ENCODE measurements at places on chromosomes 11 and 22.

GRCh38 chr11:62132191-62132590 is 8.4 kb downstream of the INCENP start:
- no peak for DNase-seq

GRCh38 chr11:130629039-130629438 is 180.6 kb downstream of the ADAMTS15 start:
- no peak for DNase-seq

- no peak for DNase-seq
Measured at GRCh38 chr11:134541355-134541754, 129.3 kb upstream of the B3GAT1 start.

- no peak for DNase-seq
Measured at GRCh38 chr22:24400726-24401596, 26.4 kb upstream of the ADORA2A start.

GRCh38 chr22:19905347-19906276 is 36.0 kb upstream of the COMT start:
- DNase-seq, result no peak

DNA sequence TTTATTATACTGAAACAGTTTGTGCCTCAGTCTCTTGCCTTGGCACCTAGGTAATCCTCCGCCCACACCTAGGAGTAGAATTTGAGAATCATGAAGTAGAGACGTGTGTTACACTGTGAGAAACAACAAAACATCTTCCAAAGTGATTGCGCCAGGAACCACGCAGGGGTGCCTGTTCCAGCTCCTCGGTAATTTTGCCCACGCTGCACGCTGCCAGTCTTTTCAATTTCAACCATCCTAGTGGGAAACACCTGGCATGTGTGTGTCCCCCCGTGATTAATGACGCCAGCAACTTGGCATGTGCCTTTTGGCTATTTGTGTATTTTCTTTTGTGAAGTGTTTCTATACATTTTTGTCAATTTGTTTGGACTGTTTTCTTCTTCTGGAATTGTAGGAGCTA is 919.1 kb downstream of the BRD1 start:
- no peak for DNase-seq

GRCh38 chr11:119376197-119376847 is 5.2 kb downstream of the USP2 start:
- peak; percentile 2 for DNase-seq

DNA sequence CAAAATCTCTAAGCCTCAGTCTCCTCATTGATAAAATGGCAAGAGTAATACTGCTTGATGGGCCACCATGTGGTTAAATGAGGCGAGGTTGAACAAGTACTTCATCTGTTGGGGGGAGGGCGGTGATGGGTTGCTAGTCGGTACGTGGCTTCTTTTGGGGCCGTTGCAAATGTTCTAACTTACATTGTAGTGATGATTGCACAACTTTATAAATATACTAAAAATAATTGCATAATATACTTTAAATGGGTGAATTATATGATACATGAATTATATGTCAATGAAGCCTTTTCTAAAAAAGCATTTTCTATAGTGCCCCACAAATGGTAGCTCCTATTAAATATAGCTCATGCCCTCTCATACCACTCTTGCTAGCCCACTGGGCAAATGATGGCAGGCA is 6.5 kb downstream of the MS4A8 start:
- no peak for DNase-seq

- no peak for DNase-seq
Measured at GRCh38 chr11:113448316-113448677, 26.9 kb downstream of the DRD2 start.

DNA sequence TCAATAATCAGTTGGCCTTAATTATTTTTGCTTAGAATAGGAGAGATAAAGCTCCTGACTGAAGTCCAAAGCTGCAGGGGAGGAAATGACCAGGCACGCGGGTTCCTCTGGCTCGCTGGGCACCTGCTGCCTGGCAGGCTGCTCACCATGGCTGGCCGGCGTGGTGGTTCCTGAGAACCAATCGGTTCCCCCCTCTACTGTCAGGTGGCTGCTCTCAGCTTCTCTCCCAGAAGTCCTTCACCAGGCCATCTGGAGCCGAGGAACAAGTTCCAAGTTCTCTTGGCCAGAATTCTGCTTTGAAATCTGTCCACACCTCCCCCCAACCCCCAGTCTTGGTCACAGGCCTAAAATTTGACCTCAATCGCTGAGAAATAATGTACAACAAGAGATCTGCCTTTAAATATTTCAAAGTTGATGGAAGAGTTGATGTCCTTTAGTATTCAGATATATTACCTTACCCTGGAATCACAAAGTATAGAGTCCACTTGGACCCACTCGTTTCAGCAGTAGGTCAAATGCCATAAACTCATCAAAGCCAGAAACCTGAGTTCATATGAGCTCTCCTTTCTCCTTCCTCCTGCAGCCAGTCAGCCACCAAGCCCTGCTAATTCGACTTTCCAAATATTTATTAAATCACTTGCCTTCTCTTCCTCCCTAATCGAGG is 25.2 kb downstream of the EXPH5 start:
- DNase-seq, result no peak

- DNase-seq, result no peak
Measured at GRCh38 chr11:106159836-106160235, 82.4 kb downstream of the AASDHPPT start.

- DNase-seq, result peak; percentile 9
Measured at GRCh38 chr11:64060861-64061444, 25.2 kb downstream of the FLRT1 start.

GRCh38 chr11:118090545-118091162 is 3.9 kb upstream of the SMIM35 start:
- DNase-seq, result no peak

- no peak for DNase-seq
Measured at GRCh38 chr11:110903830-110904229, 191.6 kb upstream of the ARHGAP20 start.

GRCh38 chr11:79439886-79440570 is 802 bp downstream of the TENM4 start:
- peak; percentile 34 for DNase-seq

DNA sequence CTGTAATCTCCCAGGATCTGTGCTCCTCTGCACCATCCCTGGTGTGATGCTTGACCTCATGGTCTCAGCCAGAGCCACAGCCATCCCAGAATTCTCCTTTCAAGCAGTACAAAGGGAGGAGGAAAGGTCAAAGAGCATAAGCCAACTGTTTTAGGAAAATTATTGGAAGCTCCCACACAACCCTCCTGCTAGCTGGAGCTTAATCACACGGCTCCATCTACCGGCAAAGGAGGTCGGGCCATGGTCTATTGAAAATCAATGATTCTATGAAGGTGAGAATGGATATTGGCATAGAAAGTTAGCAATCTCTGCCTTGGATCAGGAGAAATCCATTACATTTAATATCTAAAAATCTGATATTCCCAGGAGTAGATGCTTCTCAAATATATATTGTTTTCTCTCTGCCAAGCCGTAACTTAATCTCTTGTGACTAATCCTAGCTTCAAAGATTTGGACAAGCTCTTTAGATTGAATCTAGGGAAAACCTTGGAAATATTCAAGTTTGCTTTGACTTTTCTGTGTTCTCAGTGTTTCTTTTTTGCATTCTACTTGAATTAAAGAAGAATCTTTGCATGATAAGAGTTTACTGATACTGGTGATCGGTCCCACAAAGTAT is 259.6 kb downstream of the NTM start:
- DNase-seq, result no peak

GRCh38 chr22:31800065-31800464 is 46.2 kb downstream of the DEPDC5 start:
- DNase-seq, result no peak

GRCh38 chr11:48008951-48009270 is 28.6 kb downstream of the PTPRJ start:
- DNase-seq, result no peak

DNA sequence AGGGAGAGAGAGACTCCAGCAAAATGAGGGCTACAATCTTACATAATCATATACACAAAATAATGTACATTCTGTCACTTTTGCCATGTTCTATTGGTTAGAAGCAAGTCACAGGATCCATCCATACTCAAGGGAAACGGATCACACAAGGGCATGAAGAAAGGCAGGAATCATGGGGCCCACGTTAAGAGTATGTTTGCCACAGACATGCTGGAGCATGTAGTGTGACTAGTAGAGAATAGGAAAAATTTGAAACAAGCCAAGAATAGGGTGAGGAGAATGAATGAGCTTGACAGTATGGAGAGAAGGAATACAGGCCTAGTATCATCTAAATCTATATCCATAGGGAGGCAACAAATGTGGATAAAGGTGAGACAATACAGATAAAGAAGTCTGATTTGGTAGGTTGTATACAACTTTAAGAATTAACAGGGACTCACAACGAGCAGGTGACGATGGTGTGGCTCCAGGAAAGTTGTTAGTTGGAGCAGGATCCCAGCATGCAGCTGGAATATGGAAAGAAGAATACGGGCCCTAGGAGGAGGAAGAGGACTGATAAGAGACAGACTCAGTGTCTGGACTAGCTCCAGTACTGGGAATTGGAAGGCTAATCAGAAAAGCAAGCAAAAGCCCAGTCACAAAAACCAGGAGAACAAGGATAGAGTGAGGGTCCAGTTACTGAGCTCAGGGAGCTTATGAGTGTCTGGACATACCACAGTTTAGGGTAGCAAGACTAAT is 301.7 kb upstream of the PITPNB start:
- no peak for DNase-seq

DNA sequence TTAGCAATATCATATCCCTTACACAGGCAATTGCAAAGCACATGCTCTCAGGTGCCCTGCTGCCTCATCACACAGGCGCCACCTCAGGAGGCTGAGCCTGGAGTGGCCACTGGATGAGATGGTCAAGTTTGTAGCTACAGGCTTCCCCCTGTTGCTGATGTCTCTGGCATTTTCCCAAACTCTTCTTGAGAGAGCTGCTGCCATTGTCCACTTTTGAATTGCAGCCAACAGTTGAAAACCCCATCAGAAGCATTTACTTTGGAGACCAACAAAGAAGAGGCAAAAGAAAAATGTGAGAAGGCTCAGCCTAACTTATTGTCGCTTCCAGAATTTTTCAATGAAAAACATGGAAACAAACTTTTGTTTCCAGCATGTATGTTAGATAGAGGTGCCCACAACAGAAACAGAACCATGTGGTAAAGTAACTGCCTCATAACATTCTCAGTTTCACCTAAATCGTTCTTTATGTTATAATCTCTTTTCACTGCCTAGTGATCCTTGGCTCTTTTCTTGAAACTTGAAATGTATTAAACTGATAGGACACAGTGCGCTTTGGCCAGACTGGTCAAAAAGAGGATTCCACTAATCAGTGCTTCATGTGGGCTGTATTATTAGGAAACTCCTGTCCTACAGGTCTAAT is 47.6 kb upstream of the OR8B8 start:
- DNase-seq, result no peak

- peak; percentile 45 for DNase-seq
Measured at GRCh38 chr22:45977003-45977411, at the start of gene WNT7B. TSS of gene WNT7B (minus strand) at chr22:45977162. CDS start at chr22:45976754, 408 bp downstream.

DNA sequence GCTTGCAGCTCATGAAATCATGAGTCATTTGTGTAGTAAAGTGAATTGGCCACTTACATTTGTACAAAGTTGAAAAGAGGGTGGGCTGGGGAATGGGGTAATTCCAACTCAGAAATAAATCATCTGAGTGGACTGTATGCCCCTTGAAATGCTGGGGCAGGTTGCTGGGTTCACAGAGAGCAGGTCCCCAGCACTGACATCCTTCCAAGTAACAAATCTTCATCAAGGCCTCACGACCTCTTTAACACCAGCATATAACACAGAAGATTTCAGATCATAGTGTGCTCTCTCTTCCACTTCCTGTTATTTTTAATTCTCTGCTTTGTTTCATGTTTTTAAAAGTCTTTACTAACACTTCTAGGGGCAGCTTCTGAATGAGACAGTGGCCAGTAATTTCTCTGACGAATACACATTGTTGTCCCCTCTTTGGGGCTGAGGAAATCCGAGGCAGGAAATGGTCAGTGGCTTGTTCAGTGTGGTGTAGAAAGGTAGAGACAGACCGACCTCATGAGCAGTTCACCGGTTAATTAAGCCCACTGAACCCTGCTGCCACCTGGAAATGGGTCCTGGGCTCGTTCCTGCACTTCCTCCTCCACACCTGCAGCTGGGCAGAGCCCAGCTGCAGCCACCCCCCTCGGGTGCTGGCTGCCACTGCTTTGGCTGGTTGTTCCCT is 127.7 kb downstream of the MAML2 start:
- no peak for DNase-seq

DNA sequence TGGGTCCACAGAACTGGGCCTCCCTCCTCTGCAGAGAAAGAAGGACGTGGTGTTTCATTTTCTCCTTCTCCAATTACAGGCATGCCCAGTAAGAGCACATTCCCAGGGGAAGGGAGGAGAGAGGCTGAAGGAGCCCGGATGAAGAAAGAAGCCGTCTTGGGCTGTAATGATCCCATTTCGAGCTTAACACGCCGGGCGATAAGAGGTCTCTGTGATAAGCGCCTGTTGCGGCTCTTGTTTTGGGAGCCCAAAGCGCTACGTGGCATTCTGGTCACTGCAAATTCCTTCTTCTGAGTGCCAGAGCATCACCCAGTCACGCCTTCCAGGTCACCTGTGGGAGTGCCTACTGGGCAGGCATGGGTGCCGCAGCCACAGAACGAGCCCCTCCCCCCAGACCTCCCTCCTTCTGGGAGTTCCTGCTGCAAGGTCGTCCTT is 57.5 kb downstream of the ANO1 start:
- DNase-seq, result no peak

DNA sequence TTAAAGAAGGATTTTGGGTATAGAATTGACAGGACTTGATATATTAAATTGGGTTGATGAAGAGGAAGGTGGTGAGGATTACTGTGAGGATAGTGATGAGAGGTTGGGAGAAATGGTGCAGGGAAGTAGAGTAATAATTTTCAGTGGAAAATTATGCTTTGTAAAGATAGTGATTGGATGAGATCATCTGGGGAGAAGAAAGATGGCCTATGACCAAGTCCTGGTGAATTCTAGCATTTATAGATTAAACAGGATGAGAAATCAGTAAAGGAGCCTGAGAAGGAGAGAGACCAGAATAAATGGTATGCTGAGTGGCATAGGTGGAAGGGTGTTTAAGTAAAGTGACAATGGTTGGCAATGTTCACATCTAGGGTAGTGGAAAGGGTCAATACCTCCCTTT is 15.0 kb downstream of the IPO7 start:
- no peak for DNase-seq
